Right cardiac atrium (tissue), 5 donors: ENCODE measurements at places on chromosomes 1 and 21.

DNA sequence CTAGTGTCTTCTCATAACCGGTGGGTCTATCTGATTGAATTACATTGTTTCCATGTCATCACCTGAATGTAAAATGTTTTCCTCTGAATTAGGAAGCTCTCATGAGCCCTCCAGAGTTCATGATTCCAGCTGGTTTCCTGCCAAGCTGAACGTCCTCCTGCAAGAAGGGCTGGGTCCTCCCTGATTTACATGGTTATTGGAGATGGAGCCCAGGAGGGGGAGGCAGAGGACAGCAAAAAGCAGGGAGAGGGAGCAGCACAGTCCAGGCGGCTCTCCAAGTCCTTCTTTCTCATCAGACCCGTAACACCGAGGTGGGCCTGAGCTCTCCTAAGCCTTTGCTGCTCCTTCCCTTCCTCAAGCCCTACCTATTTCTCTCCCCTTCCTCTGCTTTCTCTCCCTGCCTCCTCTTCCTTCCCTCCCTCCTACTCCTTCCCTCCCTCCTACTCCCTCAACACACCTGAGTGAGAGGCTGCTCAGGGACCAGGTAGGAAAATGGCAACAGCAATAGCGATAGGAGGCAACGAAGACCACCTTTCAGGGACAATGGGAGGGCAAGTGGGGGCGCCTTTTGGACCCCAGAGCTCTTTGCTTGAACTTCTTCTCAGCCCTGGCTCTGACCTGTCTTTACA is 265.9 kb downstream of the PRDM2 start:
- DNase-seq, result peak; percentile 80

DNA sequence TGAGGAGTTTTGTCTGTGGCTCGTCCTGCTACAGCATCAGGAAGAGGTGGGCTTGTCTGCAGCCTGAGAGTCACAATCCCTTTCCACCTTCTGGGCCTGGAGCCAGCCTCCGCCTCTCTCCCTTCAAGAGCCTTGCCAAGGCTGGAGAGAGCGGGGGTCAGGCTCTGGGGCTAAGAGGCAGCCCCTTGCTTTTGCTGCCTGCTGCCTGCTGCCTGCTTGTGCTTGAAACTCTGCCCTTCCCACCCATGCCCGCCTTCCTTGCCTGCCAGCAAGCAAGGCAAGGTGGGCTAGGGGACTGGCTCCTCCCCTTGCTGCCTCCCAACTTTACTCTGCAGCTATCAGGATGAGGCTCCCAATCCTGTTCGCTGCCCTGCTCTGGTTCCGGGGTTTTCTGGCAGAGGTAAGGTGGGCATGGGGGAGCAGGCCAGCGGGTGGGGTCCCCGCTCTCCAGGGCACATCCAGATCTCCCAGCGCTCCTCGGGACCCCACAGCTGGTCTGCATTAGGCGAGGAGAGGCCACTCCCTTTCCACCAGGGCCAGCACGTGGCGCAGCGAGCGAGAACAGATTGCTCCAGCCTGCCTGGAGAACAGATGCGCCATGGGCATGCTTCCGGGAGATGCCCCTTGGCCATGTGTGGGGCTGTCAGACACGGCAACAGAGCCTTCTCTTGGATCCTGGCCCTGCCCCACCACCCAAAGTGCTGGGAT is 7.5 kb upstream of the PTPN7 start:
- no peak for DNase-seq

DNA sequence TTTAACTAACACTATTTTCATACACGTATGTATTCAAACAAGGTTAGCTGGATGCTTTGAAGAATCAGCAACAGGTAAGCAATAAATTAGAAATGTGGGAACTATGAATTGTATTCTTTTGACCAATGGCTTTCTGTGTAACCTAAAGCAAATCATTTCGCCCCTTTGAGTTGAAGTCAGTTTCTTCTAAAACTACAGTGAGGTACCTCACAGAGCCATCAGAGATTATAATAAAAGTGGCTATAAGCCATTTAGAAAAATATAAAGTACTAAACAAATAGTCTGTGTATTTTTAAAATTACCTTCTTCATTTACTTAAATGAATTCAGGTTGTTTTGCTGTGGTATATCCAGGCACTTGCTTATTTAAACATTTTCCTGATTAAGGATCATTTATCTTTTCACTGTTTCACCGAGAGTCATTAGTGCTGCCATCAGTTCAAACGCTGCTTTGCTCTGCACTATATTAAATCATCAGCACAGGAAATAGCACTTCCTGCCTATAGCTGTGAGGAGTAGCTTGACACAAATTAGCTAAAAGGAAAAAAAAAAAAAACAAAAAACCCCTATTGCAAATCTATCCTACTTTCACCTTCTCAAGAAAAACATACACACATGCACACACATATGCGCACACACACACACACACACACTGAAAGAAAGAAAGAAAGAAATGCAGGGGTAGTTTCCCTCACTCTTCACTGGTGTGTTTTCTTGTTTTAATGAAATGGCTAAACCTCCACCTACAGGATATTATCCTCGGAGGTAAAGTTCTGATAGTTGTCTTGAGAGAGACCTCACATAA is 39.8 kb upstream of the C1orf105 start:
- no peak for DNase-seq

- DNase-seq, result no peak
These were observed 18.0 kb upstream of the MFSD2A start for GRCh38 chr1:39936724-39937491.

DNA sequence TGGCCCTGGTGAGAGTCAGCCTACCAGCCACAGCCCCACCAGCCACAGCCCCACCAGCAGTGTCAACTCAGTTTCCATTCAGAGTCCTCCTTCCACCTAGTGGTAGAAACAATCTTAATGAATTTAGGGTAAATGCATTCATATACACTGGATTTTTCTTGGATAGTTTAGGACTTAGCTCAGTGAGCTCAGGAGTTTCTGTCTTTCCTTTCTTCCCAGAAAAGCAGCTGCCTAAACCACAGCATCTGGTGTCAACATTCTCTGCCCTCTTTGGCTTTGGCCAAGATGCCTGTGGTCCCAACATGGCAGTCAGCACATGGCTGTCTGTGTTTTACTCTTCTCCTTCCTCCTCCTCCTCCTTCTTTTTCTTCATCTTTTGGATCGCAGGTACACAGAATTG is 94.0 kb downstream of the CLIC6 start:
- DNase-seq, result no peak

DNA sequence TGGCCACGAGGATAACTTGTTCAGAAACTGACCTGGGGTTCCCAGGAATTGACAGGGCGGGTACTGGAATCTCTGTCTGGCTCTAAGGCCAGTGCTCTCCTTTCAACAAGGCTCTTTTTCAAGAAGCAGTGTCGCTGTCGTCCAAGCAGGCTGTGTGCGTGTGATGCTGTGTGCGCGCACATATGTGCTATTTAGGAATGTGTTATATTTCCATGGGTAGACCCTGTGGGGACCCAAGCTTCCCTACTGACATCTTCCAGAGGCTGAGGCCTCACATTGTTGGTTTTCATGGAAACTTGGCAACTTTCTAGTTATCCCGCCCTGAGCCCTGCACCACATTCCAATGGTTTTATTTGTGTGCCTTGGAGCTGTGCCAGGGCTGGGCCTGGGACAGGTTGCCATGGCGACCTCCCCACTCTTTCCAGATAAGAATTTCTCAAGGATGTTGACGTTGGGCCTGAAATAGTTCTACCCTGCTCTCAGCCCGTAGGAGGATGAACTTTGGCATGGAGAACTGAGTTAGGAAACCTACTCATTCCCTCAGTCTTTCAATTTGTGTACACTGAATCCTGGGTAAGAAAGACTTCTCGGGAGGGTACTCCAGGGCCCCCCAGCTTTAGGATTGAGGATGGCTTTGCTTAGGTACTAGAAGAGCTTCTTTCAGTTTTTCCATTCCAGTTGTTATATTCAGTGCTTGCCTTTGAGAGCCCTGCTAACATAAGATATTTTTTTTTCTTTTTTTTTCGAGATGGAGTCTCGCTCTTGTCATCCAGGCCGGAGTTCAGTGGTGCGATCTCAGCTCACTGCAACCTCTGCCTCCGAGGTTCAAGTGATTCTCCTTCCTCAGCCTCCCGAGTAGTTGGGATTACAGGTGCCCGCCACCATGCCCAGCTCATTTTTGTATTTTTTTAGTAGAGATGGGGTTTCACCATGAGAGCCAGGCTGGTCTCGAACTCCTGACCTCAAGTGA is 38.8 kb upstream of the SRSF10 start:
- DNase-seq, result peak; percentile 97
